ENCODE measurements at places on chromosomes 6 and 20.
A peak's percentile ranks its signal among the peaks of the same experiment; 100 is the strongest.

DNA sequence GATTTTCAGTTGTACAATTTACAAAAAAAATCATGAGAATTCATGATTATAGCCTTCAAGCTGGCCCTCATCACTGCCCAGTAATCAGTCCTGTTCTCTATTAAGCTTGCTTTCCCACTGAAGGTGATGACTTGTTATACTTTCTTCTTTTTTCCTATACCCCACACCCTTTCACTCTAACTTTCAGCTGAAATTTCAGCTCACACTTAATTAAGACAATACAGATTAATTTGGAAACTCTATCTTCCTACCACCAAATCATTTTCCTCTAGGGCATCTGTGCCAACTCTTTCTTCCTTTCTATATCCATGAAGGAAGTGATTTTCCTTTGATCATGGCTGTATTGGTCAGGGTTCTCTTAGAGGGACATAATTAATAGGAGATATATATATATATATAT, 449.9 kb downstream of the CD109 start:
- DNase-seq: no peak

DNA sequence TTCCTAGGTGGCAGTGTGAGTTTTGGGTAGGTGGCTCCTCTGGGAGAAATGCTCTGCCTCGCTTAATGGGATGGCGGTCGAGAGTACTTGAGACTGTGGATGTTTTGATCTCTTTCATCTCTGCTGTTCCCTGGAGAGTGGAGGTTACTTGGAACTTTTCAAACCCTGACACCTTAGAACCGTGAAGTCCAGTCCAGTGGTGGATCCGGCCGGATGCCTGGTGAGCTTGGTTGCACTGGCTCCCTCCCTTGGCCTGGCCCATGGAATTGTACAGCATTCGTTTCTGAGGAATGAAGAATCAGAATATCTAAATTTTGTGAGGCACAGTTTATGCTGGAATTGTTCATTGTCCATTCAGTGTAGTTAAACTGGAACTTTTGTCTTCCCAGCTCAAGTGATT, 51.0 kb downstream of the CSE1L start:
- no peak for DNase-seq

GRCh38 chr6:152351110-152351509, 286.1 kb downstream of the SYNE1 start:
- no peak for DNase-seq

GRCh38 chr20:46965477-46965876, 70.8 kb downstream of the EYA2 start:
- no peak for DNase-seq

- DNase-seq: peak; percentile 14
Observed at GRCh38 chr20:53402233-53403005, 191.2 kb downstream of the ZNF217 start.

DNA sequence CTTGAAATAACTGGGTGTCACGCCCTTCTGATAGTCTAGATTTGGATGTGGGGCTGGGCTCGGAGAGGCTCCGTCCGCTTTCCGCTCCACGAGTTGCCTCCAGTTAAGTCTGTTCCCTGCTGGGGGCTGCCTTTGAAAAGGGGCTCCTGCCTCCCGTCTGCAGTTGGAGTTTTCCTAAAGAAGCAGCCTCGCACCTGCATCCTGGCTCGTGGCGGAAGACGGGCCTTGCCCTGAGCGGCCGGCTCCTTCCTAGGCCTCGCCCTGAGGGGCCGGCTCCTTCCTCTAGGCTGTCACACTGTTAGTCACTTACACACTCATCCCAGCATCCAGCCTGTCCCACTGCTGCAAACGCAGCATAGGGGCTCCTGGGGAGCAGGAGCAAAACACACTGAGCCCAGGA, 74.4 kb downstream of the SMOC2 start:
- DNase-seq: no peak

GRCh38 chr6:105519954-105520353, 117.1 kb upstream of the PREP start:
- DNase-seq: no peak

- peak; percentile 25 for DNase-seq
Observed at GRCh38 chr6:29631860-29632731, 887 bp downstream of the GABBR1 start.

DNA sequence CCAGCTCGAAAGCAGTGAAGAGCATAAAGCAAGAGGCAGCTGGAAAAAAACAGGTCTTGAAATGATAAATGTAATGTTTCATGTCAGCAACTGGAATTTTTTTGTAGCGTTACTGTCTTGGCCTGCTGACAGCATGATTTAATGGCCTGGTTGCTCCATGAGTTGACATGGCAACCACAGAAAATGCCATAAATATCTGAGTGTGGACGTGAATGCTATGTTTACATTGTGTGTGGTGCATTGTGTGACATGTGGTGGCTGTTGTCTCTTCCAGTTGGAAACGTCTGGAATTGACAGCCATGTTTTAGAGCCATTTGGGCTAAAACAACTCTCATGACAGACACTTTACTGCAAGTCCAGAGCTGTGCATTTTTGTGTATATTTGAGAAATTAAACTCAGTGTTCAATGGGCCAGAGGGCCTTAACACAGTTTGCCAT, 170.0 kb downstream of the FOXA2 start:
- DNase-seq: no peak

DNA sequence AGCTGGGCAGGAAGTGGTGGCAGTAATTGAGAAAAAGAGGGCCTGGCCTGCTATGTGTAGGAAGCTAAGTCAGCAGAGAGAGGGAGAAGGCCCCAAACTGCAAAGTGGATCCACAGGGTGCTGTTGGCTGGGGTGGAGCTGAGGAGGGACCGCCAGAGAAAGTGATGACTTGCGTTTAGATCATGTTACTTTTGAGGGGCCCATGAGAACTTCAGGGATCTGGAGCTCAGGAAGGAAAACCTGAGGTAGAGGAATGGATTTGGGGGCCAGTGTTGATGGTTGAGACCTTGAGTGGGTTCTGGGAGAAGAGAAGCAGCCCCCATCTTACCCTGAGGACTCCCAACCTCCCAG, 155.5 kb downstream of the MRPL14 start:
- no peak for DNase-seq

DNA sequence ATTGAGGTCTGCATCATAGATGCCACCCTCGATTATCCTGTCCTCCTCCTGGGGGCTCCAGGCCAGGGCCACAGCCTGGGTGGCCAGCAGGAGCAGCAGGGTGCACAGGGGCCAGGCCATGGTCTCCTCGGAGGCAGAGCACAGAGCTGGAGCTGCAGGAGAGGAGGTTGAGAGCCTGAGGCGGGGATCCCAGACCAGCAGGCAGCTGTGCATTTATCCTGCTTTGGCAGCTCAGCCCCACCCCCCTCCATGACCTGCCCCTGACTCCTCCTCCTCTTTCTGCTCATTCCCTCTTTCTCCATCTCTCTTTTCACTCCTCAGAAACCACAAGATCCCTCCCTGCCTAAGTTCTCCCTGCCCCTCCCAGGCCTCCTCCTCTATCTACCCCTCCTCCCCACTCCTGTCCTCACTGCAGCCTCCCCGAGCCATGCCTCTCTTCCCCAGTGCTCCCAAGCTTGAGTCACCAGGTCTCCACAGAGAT, at the start of gene CST2:
TSS of gene CST2 (minus strand) at position 189 of the 481 bp plus-strand sequence. CDS start at position 120, 69 bp downstream.
- DNase-seq: no peak

GRCh38 chr6:38724343-38724742, 9.2 kb downstream of the DNAH8 start:
- no peak for DNase-seq

DNA sequence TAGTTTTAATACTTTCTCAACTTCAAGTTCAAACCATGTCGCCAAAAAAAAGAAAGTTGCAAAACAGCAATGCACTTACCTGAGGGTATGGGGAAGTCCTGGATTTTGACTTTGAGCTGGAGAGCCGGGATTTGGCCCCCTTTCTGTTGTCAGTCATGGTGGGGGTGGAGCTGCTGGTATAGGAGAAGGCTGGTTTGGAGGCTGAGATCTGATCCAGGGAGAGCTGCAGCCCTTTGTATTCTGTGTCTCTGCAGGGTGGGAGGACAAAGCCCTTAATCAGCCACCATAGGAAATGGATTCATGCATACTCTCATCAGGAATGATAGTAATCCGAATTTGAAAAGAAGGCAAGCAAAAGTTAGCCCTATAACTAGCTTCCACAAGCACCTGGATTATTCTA, 44.0 kb downstream of the SIM1 start:
- no peak for DNase-seq

DNA sequence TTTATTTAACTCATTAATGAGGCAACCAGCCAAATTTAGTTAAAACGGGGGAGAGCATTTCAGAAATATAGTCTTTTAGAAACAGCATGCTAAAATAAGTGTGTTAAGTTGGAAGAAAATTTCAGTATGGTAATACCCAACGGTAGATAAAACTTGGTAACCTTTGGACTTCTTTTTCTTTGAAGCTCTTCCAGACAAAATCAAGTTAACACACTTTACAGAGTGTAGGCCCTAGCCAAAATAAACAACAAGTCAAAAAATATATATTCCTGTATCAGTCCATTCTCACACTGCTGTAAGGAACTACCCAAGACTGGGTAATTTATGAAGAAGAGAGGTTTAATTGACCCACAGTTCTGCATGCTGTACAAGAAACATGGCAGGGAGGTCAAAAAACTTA, 279.6 kb downstream of the HIVEP2 start:
- DNase-seq: no peak

DNA sequence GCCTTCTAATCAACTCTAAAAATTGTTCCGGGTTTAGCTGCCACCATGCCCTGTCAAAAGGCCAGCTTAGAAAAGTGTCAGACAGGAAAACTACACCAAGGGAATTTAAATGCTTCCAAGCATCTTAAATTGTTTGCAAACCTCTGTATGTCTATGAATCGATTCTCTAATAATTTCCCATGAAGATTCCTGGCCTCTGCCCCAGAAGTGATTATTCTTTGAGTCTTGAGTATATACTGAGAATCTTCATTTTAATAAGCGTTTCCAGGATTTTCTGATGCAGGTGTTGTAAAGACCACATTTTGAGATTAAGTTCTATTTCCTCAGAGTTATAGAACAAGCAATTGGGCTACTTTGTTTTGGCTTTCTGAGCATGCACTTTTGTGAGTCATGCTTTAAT, 471.8 kb upstream of the JAG1 start:
- DNase-seq: no peak

- DNase-seq: no peak
Observed at GRCh38 chr6:30543821-30544220, 12.5 kb downstream of the GNL1 start.

GRCh38 chr20:20864351-20865096, 152.1 kb upstream of the RALGAPA2 start:
- no peak for DNase-seq

DNA sequence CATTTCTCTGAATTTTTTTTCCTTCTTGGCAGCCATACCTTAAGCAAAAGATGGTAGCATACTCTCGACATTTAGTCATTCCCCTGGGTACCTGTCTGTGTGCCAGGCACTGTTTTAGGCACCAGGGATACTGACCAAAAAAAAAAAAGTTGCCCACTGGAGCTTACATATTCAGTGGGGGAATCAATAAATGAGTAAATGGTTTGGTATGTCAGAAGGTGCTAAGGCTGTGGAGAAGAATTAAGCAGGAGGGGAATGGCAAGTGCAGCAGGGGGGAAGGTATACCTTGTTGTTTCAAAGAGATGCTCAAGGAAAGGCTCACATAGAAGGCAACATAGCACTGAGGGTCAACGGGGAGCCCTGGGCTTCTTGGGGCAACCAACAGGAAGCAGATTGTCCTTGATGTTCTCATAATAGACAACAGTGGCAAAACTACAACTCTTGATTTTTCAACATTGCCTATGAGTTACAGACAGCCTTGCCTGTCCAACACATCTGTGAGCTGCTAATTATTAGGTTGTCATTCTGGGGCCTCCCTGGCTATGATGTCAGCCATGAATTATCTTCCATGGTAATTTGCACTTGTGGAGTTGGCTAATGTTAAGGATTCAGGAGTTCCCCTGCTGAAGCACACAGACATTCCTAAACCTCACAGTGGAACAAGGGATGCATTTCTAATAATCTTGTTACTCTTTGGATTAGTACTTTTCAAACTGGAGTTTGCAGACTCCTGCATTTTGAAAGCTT, 19.6 kb downstream of the NT5E start:
- no peak for DNase-seq

DNA sequence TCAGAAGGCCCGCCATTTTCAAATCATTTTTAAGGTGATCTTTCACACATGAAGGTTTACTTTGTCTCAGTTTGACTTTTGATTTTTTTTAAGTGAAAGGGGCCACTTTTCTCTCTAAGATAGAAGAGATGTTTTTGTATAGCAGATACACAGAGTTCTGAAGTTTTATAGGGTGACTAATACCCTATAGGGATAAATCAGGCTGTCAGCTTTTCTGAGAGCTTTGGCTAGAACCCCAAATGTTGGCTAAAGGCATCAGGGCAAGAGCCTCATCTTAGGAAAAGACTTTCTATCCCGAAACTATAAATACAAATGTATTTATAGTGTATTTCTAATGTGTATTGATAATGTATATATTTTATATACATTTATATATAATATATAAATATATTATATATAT, 181.4 kb downstream of the TBX18 start:
- no peak for DNase-seq

DNA sequence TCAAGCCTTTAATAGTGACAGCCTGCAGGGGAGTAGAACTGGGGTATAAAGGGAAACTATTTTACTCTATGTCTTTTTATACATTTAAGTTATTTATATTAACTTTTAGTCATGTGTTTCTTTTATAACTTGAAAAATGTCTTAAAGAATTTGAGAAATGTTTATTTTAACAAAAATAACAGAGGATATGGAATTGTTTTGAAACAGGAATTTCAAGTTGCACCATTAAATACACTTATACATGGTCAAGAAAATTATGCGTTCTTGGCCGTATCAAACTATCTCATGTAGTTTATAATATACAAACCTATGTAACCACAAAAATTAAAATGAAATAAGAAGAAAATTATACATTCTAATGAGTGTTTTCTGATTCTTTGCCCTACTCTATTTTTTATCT, 282.7 kb downstream of the GRIK2 start:
- no peak for DNase-seq

- no peak for DNase-seq
Observed at GRCh38 chr6:137845460-137845859, 21.6 kb upstream of the TNFAIP3 start.

DNA sequence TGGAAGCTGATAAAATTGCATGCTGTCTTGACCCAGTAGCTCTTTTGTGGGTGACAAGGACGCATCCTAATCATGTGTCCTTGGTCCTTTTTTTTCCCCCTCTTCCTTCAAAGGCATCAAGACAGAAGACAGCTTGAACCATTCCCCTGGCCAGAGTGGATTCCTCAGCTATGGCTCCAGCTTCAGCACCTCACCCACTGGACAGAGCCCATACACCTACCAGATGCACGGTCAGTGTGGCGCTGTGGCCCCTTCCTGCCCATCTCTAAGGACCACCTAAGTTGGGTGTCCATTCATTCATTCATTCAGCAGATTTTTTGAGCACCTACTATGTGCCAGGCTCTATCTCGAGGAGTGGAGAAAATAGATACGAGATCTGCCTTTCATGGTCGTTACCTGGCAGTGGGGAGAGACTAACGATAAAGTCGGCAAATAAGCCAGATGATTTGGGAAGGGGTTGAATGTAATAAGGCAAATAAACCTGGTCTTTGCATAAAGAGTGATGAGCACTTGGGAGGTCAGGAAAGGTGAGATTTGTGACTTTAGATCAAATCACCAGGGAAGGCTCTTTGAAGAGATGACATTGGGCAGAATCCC, 121.5 kb downstream of the EYA2 start:
- no peak for DNase-seq

All from activated CD4-positive, alpha-beta T cell treated with anti-CD3 and anti-CD28 coated beads for 24 hours (primary cell).